ENCODE measurements at places on chromosomes 11 and 22.
A peak's percentile ranks its signal among the peaks of the same experiment; 100 is the strongest.

GRCh38 chr22:40628354-40629042, 8.0 kb downstream of the MRTFA start:
- peak; percentile 62 for DNase-seq

GRCh38 chr22:31646186-31647019, 15.6 kb downstream of the PISD start:
- no peak for DNase-seq

DNA sequence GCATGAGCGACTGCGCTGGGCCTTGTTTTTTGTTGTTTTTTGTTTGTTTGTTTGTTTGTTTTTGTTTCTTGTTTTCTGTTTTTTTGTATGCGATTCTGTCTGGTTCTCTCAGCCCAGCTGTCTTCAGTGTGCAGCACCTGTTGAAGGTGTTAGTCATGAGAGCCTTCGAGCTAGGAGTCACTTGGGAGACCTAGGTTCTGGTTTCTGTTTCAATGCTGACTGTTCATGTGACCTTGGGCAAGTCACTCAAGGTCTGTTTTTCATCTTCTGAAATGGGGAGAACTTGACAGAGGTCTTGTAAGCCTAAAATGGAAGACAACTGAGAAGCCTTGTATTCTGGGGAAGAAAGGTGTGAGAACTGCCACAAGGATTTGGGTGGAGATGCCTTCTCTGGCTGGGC, 1.8 kb downstream of the DCPS start:
- DNase-seq = no peak

- DNase-seq = no peak
Measured at GRCh38 chr11:69516526-69516925, 35.1 kb downstream of the LINC01488 start.

- DNase-seq = no peak
Measured at GRCh38 chr11:117796456-117796871, 552 bp downstream of the DSCAML1 start.

Measured in GM06990 (cell line).